Uterus (tissue), 4 donors: ENCODE measurements at places on chromosomes 6 and 20.
A peak's percentile ranks its signal among the peaks of the same experiment; 100 is the strongest.

DNA sequence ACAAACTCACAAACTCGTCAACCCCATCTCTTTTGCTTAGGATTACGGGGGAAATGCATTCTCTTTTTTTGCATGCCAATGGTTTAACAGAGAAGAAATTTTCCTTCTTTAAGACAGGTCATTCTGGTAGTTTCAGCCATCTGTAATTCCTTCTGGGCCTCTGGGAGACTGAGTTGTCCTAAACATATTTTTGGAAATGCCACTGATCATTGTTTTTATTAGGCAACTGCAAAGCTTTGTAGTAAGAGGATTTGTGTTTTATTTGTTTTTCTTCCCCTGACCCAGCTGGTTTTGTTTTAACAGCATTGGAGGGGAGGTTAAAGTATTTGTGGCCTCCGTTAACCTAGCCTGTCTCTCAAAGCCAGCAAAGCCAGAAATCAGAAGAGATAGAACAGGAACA lies 73.1 kb upstream of the ISM1 start:
- peak overlapping the region; percentile 46 for H3K27ac ChIP-seq
- H3K4me1 ChIP-seq, result no peaks in the 10 kb centered on the region
- no peaks in the 10 kb centered on the region for H3K27me3 ChIP-seq
- DNase-seq, result no peak
- no peaks in the 10 kb centered on the region for H3K36me3 ChIP-seq
- no peak overlapping the region for H3K4me3 ChIP-seq

DNA sequence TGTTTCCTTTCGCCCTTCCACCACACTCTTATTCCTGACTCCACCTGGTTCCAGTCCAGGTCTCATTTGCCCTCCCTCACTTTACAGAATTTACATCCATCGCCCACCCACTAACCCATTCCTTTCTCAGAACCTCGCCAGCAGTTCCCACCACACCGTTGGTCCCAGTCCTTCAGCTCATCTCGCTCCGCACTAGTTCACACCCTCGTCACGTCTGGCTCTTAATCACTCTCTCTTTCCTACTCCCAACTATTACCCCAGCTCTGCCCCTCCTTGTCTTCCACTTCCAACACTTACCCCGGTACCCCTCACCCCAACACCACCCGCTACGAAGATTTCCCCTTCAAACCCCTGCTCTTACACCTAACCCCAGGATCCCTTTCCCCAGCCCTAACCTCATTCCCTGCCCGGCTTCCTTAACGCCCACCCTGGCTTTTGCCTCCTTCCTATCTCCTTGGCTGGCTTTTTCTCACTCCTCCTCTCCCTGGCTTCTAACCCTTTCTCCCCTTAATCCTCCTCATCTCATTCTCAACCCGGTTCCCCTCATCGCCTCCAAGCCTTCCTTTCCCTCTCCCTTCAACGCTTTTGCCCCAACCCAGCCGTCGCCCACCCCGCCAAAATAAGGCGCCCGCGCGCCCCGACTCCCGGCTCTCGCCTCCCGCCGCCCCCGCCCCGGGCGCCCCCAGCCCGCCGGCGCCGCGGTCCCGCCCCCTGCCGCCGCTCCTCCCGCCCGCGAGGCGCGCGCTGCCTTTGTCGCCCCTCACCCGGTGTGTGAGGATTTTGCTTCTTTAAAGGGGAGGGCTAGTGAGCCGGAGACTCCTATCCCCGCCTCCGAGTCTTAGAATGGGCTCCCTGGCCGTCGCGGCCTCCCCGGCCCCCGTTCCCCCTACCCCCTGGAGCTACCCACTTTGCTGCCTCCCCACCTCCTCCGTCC lies 542 bp downstream of the USP49 start:
- peaks cover 4% of the 10 kb centered on the region for H3K4me1 ChIP-seq
- H3K27ac ChIP-seq, result peak overlapping the region; percentile 75
- H3K4me3 ChIP-seq, result peak overlapping the region; percentile 49
- no peaks in the 10 kb centered on the region for H3K27me3 ChIP-seq
- no peaks in the 10 kb centered on the region for H3K36me3 ChIP-seq

DNA sequence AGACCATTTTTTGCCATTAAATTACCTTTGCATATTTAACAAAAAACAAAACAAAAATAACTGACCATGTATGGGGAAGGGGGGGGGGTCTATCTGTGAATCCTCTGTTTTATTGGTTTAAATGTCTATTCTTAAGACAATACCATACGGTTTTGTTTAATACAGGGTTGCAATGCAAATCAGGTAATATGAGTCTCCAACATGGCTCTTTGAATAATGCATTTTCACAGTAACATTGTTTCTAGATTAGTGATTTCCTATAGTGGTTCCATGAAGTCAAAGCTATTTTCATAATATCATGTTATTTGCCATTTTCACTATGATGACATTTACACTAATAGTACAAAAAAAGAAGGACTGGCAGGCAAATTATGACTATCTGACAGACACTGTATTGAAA lies 64.7 kb upstream of the LYRM2 start:
- H3K4me3 ChIP-seq, result no peak overlapping the region
- no peaks in the 10 kb centered on the region for H3K4me1 ChIP-seq
- DNase-seq, result no peak
- no peak overlapping the region for H3K27ac ChIP-seq
- no peaks in the 10 kb centered on the region for H3K36me3 ChIP-seq

GRCh38 chr6:2384528-2384927 lies 139.1 kb upstream of the GMDS start:
- H3K27me3 ChIP-seq, result no peaks in the 10 kb centered on the region
- DNase-seq, result no peak
- H3K4me1 ChIP-seq, result no peaks in the 10 kb centered on the region

DNA sequence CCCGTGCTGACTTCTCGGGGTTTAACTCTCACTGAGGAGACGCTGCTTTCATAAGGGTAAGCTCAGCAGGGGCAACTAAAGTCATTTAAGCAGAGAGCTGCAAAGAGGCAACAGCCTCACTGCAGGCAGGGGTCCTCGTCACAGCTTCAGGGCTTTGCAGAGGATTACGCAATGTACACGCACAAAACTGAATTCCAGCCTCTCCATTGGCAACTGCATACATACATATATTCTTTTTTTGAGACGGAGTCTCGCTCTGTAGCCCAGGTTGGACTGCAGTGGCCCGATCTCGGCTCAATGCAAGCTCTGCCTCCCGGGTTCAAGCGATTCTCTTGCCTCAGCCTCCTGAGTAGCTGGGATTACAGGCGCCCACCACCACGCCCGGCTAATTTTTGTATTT lies 2.4 kb downstream of the GMEB2 start:
- no peaks in the 10 kb centered on the region for H3K27me3 ChIP-seq
- H3K4me3 ChIP-seq, result no peak overlapping the region
- DNase-seq, result no peak
- no peaks in the 10 kb centered on the region for H3K4me1 ChIP-seq
- no peak overlapping the region for H3K27ac ChIP-seq

DNA sequence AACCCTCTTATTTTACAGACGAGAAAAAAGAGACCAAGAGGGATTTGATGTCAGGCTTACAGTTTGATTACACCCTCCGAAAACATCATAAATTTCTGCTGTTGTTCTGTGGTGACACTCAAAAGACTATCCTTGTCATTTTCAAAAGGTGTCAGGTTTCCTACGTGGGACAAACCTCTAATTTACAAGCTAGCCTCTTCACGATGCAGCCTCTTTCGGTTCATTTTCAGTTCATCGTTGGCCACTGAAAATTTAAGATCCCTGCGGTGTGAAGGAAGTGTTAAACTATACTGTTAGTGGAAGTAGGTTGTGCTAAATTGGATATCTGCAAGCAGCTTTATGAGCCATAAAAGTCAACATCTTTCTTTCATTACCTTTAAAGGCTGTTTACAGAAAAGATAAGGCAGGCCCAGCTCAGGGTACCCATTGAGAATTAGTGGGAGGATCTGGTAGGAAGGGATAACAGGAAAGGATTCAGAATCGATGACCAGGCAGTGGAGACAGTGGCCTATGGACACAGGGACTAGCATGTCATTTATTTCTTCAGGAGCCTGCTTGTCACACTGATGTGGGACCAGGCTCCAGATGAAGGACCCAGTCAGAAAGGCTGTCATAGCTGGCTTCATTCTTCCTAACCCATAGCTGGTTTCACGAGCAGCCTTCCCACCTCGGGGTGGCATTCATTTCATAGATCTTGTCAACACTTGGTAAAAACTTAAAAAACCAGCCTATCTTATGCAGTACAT lies 329.1 kb upstream of the SOX4 start:
- no peaks in the 10 kb centered on the region for H3K36me3 ChIP-seq
- no peak for DNase-seq
- H3K4me3 ChIP-seq, result no peak overlapping the region
- H3K27me3 ChIP-seq, result no peaks in the 10 kb centered on the region
- no peak overlapping the region for H3K27ac ChIP-seq

DNA sequence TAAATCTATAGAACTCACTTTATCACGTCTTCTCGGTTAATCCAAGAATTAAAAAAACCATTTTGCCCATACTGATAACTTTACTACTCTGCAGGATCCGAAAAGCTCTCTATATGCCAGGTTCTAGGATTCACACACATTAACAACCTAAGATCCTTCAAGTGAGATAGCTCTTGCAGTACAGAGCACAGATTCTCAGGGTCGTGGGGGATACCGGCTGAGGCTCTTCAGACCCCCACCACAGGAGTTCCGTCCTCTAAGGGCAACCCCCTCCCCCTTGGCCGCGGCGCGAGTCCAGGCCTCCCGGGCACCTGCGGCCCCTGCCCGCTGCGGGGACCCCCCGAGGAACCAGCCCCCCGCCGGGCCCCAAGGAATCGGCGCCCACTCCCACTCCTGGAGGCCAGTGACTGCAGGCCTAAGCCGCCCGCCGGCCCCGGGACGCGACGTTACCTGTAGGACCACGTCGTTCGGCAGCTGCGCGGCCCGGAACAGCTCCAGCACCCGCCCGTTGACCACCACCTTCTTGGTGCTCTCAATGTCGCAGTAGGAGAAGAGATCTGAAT lies 892 bp downstream of the REPS1 start:
- no peaks in the 10 kb centered on the region for H3K36me3 ChIP-seq
- H3K27ac ChIP-seq, result peak overlapping the region; percentile 80
- peak; percentile 29 for DNase-seq
- H3K27me3 ChIP-seq, result no peaks in the 10 kb centered on the region

DNA sequence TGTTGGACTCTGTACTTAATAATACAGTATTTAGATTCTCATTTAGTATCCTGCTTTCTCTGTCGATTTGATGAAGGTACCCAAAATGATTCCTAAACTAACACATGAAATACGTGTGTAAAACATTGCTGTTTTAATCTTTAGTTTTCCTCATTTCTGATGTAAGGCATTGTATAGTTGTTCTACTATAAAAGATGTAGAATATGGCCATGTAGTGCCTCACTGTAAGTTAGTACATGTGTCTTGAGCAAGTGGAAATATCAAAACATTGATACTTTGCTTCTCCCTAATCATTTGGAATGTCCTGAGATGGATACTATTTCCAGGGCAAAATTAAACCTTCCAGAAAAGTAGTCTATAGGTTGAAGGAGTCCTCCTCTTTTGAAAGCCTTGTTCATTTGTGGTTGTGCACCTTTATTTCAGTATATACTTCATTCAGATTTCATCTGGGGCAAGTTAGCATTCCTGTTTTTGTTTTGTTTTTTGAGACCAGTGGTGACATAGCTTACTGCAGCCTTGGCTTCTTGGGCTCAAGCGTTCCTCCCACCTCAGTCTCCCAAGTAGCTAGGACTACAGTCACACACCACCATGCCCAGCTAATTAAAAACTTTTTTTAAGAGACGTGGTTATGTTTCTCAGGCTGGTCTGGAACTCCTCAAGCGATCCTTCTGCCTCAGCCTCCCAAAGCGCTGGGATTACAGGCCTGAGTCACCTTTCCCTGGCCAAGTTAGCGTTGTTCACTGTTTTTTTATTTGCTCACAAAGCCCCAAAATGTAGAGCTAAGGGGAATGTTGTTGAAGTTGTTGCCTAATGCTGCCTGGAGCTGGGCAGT lies 11.6 kb downstream of the SRSF3 start:
- peaks cover 9% of the 10 kb centered on the region for H3K4me1 ChIP-seq
- H3K27ac ChIP-seq, result peak overlapping the region; percentile 52
- H3K4me3 ChIP-seq, result no peak overlapping the region
- DNase-seq, result no peak
- no peaks in the 10 kb centered on the region for H3K36me3 ChIP-seq

DNA sequence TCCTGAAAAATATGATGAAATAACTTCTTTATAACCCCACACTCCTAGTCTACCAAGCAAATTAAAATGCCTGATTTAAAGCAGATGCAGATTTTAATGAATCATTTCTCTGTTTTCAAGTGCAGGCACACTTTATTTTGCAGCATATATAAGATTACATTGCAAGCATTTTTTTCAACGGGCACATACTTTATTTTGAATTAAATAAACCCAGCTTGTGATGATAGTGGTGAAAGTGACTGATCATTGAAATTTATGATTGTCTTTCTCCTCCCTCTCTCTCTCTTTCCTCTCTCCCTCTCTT lies 12.2 kb upstream of the MOXD1 start:
- H3K27me3 ChIP-seq, result no peaks in the 10 kb centered on the region
- DNase-seq, result no peak
- H3K36me3 ChIP-seq, result no peaks in the 10 kb centered on the region
- H3K27ac ChIP-seq, result no peak overlapping the region
- H3K4me3 ChIP-seq, result no peak overlapping the region

- no peak for DNase-seq
- no peaks in the 10 kb centered on the region for H3K27me3 ChIP-seq
- H3K36me3 ChIP-seq, result no peaks in the 10 kb centered on the region
- H3K4me3 ChIP-seq, result no peak overlapping the region
- no peaks in the 10 kb centered on the region for H3K4me1 ChIP-seq
- H3K27ac ChIP-seq, result no peak overlapping the region
Measured at GRCh38 chr20:33560026-33560425, 70.1 kb downstream of the CBFA2T2 start.

DNA sequence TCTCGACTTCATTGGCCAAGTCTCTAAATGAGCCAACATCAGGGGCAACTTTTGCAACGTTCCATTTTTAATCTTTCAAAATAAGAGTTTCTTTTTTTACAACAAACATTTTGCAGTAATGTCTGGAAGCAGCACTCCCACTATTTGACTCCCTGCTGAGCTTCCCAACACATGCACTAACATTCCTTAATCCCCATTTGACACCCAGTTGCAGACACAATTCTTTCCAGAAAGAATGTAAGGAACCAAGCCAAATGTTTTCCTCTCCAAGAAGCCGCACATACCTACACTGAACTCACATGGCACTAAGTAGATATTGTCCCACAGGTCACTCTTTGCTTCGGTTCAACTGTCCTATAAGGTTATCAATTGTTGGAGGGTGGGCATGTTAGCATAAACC lies 165.6 kb downstream of the GRM1 start:
- H3K4me3 ChIP-seq, result no peak overlapping the region
- no peaks in the 10 kb centered on the region for H3K36me3 ChIP-seq
- H3K27me3 ChIP-seq, result no peaks in the 10 kb centered on the region
- no peaks in the 10 kb centered on the region for H3K4me1 ChIP-seq
- H3K27ac ChIP-seq, result no peak overlapping the region
- no peak for DNase-seq

DNA sequence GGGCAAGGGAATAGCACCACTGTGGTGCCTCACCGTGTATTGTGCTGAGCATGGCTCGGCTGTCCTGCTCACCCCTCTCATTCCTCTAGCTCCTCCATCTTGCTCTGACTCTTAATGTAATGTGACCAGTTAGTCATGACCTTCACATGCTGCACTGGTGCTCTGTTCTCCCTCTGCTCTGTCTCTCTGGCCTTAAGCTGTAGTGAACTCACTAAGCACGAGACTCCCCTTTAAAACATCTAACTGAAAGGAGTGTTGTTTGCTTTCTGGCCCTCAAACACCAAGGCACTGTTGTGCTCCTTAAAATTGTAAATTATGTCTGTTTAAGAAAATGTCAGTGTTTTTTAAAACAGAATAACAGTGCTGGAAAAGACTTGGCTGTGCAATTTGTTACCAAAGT lies 140.4 kb downstream of the HDGFL1 start:
- peak overlapping the region; percentile 79 for H3K27ac ChIP-seq
- H3K4me3 ChIP-seq, result no peak overlapping the region
- no peaks in the 10 kb centered on the region for H3K36me3 ChIP-seq
